NCI-H187 treated with DMSO at 0.1 percent for 48 hours (cell line): ENCODE measurements at places on chromosomes 4 and X.

DNA sequence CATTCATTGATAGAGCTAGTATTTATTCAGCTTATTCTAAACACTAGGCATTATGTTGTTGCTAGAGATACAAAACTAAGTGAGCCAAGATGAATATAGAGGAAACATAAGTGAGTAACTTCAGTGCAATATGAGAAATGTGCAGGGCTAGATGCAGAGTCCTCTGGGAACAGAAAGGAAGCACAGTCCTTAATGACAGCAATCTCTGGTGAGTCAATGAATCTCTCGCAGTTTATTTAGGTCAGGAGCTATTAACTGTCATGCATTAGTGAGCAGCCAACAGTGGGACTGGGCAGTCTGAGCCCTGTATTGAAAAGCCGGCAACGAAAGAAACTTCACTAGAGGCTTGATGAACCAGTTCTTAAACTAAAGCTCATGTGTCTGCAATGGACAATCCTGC is 598.1 kb upstream of the MAGEB2 start:
- DNase-seq: no peak

- DNase-seq: no peak
Observed at GRCh38 chr4:76035141-76035540, 729 bp downstream of the CXCL11 start.

DNA sequence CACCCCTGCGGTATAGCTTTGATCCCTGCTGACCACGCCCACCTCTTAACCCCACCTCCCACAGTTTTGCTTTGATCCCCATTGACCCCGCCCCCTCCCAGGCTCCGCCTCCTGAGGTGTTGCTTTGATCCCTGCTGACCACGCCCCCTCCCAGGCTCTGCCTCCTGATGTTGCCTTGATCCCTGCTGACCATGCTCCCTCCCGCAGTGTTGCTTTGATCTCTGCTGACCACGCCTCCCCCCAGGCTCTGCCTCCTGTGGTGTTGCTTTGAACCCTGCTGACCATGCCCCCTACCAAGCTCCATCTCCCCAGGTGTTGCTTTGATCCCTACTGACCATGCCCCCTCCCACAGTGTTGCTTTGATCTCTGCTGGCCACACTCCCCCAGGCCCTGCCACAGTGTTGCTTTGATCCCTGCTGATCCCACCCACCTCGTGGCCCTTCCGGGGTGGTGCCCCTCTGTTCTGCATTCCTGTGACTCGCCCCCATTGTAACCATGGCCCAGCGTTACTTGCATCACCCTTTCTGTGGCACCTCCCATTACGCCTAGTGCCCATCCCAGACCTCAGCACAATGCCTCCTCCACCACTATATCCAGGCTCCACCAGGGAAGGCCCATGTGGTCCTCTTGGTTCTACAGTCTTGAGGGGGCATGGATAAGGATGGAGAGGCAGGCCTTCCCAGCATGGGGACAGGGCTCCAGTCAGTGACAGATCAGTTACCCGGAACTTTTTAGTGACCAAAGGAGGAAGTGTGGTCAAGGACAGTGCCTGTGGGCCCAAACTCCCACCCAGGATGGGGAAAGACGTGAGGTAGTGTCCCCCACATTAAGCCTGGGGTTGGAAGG is 70.8 kb downstream of the ADRA2C start:
- DNase-seq: no peak

DNA sequence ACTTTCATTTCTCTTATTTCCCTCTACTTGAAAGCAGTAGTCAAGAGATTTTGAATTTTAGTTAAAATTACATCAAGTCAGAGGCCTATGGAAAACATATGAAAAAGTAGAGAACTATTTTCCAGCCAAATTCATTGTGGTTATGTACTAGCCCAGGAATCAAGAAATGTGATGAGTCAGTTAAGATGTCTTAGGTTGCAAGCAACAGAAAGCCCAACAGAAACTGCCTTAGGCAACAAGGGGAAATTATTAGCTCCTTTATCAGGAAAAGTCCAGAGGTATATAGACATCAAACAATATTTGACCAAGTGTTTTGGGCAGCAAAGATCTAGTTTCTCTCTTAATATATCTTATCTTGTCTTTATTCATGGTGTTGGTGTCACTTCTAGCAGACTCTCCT is 37.8 kb upstream of the FRMD7 start:
- DNase-seq: no peak

- no peak for DNase-seq
Observed at GRCh38 chr4:122917731-122918130, 4.7 kb downstream of the NUDT6 start.

DNA sequence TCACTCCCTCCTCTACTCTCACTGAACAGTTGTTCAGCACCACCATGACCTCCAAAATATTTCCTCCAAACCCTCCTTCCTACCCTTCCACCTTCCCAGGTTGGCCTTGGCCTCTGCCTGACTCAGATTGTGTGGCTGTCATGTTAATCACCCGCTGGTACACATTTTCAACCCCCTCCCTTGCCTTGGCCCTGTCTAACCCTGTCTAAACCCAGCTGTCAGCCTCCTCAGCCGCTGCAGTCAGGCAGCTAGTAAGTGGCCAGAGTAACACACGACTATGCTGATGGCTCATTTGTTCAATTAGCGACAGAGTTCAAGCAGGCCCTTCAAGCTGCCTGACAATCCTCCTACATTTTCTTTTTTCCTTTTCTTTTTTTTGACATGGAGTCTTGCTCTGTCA is 18.0 kb downstream of the ING2 start:
- no peak for DNase-seq
